ENCODE measurements at places on chromosomes 1 and 21.

DNA sequence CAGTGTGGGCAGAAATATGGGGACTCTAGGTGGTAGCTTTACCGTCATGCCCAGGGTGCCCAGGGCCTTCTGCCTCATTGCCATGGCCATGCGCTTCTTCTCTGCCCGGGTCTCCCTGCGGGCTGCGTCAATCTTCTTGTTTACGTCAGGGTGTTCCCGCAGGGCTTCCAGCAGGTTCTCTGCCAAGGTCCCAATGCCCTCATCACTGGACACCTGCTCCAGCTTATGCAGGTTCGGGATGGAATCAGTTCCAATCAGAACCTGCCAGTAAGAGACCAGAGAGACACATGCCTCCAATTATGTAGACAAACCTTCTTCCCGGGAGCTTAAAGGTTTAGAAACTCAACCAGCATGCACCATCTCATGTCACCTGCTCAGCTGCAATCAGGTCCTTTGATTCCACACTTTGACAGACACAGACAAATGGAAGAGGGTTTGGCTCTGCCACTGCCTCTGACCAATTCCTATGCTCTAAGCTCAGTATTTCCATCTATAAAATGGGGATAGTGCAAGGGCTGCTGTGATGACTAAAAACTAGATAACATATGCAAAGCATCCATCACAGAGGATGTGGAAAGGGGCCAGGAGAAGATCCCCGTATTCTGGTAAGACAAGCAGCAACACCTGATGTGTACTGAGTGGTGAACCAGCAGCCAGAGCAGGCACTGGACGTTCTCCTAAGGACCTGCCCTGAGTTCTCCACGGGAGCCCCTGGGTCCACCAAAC, 121.2 kb downstream of the UBR4 start:
- DNase-seq = no peak

GRCh38 chr1:175237389-175237788, 44.8 kb upstream of the KIAA0040 start:
- DNase-seq = no peak

DNA sequence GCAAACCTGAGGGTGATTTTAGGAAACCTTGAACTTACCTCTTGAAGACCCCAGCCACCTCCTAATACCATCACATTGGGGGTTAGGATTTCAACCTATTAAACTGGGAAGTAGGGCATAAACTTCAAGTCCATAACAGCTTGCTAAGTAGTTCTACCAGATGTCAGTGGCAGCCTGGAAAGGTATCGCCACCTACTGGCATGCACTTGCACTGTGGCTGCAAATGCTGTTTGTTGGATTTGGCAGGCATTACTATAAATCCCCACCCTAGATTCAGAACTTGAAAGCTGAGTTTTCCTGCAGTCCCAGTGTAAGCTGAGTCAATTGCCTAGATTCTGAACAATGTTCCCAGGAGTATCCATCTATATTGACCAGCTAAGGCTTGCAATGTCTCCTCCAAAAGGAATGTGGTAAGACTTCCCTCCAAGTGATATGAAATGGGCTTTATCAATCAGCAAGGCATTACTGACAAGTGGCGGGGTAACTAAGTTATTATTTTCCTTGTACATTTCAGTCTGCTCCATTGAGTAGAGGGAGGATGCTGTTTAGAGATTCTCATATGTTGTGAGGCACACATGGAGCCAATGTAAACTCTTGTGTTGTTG, 474.5 kb downstream of the PTPRC start:
- peak; percentile 43 for DNase-seq

DNA sequence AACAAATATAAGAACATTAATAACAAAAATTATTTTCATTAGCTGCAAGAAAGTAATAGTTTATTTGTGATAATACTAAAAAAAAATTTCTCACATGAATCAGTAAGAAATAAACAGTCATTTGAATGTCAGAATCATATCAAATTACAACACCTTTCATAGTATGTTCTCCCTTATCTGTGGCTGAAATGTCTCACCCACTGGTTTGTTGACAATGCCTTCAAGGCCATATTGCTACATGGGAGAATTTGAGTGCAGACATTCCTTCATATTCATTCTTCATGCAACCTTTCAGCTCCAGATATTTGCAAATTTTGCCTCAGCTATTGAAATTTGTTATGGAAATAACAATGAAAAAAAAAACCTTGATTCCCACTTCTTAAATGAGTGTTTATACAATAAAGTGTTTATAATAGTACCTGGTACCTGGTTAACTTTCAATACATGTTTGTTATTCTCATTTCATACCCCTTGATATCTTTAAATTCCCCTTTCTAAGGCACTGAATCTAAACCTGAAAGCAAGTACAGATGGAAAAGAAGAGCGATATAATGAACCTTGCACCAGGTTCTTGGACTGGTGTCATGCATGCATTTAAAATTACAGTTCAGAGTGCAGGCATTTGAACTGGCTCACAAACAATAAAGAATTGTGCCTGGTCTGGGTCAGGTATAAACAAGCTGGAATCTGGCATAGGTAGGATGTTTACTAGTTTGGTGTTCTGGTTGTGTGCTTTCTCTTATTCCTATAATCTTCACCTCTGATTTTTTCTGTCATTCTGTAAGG, 242.2 kb upstream of the ADGRL2 start:
- DNase-seq = no peak

DNA sequence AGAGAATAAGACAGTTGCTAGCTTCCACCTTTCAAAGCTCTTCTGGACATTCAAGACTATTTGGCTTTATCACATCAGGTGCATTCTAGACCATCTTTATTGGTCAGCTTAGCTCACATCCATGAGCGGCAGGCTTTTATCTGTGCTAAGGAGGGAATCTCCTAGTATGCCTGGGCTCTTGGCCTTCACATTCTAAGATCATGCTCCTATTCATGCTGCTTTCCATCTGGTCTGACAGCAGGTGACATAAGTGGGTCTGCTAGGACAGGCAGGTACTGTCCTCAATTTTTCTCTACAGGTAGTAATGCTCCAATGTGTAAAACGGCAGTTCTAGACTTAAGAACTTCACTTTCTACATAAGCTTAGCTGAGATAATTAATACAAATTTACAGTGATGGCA, 39.2 kb upstream of the ADAMTS1 start:
- no peak for DNase-seq

GRCh38 chr1:84352298-84353106, 45.8 kb upstream of the DNASE2B start:
- DNase-seq = no peak

DNA sequence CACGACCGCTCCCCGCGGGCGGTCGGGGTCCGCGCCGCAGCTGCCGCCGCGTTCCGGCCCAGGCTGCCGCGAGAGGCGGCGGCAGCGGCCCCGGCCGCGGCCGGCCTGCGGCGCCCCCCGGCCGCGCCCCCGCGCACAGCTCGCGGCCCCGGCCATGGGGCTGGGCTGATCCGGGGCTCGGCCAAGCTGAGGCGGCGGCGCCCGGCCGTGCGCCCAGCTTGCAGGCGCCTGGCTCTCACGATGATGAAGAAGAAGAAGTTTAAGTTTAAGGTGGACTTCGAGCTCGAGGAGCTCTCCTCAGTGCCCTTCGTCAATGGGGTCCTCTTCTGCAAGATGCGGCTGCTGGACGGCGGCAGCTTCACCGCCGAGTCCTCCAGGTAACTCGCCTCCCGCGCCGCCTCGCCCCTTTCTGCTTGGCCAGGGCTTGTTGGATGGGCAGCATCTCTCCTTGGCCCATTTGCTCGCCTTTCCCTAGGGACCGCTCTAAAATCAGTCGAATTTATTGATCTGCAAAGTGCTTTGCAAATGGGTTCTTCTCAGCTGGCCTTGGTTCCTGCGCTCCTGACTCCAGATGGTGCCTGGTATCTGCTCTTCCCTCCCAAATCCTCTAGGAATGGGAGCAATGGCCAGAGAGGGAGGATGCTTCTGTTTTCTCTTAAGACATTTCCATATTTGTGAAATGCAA, 431 bp downstream of the EEIG2 start:
- DNase-seq = peak; percentile 8

- DNase-seq = no peak
Observed at GRCh38 chr1:225914391-225914790, 9.7 kb downstream of the PYCR2 start.

GRCh38 chr1:100736746-100737145, 17.2 kb downstream of the VCAM1 start:
- no peak for DNase-seq

DNA sequence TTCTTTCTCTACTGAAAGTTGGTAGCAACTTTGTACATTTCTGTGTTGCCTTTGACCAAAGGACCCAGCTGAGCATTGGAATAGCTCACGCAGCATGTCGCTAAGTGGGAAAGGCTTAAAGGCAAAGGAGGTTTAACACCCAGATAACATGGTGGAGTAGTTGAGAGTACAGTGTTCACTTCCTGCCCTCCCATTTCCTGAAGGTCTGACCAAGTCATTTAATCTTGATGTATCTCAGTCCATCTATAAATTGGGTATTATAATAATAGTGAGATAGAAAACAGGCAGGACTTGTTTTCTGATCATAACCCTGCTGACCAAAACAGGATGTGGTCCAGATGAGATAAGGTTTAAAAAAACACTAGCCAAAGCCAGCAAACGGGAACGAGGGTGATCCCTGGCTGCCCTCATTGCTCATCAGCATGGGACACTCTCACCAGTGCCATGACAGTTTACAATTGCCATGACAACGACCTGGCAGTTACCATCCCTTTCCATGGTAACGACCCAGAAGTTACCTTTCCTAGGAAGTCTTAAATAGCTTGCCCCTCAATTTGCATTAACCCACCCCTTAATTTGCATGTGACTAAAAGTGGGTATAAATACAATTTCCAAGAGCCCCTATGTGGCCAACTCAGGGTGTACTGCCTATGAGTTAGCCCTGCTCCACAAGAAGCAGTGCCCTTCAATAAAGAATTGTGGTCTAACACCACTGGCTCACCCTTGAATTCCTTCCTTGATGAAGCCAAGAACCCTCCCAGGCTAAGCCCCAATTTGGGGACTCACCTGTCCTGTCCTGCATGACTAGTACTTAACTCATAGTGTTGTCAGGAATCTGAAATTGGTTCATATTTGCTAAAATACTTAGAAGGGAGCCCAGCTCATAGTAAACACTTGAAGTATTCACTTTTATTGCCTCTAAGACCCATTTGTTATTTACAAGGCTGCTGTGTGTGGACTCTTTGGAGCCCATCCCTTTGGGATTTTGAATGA, 28.4 kb upstream of the FHAD1 start:
- no peak for DNase-seq

DNA sequence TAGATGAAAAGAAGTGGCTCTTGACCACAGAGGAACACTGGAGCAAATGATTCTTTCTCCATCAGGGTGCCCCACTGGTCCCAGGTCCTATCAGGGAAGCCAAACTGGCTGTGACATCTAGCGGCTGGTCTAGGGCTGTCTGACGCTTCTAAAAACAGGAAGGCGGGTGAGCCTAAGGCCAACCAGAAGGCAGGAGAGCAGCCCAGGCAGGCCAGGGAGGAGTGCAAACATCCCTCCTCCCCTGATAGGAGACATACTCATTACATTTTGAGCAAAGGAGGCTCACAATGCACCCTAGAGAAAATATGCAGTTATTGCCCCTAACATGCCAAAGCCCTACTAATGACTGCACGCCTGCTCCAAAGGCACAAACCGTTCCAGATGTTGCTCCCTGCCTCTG, 10.4 kb upstream of the FOXE3 start:
- no peak for DNase-seq

DNA sequence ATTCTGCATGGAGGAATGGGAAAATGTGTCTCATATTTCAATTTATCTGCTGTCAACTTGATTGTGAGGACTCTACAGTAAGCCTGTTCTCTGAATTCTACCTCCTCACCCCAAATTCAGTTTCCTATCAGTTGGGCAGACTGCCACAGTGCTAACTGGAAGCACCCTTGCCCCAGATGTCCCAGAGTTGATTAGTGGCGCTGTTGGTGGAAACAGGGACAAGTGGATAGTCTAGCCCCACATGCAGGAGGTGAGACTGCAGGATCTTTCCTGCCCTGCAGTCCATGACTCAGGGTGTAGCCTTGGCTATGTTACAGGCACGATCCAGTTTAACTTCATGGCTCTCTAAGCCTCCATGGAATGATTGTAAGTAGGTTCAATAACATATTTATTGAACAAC, 22.1 kb downstream of the ADAM30 start:
- no peak for DNase-seq

DNA sequence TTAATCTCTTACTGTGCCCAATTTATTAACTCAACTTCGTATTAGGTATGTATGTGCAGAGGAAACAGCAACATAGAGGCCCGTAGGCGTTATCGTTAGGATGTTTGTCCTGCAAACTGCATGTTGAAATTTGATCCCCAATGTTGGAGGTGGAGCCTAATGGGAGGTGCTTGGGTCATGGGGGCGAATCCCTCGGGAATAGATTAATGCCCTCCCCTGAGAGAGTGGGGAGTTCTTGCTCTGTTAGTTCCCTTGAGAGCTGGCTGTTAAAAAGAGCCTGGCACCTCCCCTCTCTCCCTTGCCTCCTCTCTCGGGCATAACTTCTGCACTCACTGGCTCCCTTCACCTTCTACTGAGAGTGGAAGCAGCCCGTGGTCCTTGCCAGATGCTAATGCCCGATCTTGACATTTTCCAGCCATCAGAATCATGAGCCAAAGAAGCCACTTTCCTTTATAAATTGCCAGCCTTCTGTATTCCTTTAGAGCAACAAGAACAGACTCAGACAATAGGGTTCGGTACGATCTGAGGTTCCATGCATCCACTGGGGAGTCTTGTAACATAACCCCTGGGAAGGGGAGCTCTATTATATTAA, 149.0 kb upstream of the RAB4A start:
- no peak for DNase-seq

- DNase-seq = no peak
Observed at GRCh38 chr1:41379738-41380130, 18.5 kb downstream of the FOXO6 start.

GRCh38 chr1:232178191-232178590, 451.7 kb downstream of the SIPA1L2 start:
- no peak for DNase-seq

DNA sequence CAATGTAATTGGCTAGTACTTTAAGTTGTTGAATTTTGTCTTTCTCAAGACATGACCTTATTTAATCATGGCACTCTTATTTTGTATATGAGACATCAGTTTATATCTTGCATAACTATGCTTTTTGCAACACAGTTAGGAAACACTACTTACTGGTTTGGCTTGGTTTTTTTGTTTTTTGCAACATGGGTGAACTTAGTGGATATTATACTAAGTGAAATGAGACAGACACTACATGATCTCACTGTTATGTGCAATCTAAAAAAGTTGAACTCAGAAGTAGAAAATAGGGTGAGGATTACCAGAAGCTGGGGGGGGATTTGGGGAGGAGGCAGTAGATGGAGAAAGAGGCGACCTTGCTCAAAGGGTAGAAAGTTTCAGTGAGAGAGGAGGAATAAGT, 132.1 kb downstream of the PLA2G4A start:
- no peak for DNase-seq

DNA sequence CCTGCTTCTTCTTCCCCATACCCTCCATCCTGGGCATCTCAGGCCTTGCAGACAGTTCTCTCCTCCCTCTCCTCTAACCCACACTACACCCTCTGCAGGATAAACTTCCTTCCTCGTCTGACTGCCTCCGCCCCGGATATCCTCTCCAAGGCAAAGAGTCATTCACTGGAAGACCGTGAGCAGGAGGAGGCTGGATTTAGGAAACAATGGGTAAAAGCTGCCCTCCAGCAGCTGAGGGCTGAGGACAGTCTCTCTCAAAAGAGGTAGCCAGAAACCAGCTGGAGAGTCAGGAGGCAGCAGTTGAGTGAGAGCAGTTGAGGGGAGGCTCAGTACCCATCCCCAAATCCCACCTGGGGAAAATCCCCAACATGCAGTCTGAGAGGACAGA, 1.4 kb downstream of the CSRP1 start:
- no peak for DNase-seq

Data from stimulated activated CD8-positive, alpha-beta memory T cell treated with anti-CD3 and anti-CD28 coated beads, Interleukin-7, amount 100 ng/mL, for 4 hours (primary cell).